T-helper 17 cell (primary cell): ENCODE measurements at places on chromosomes 11 and 22. TPM values are rescaled to one million over a fixed set of nuclear protein-coding genes. Genes with fewer than 3 reads are reported as not detected.

GRCh38 chr11:70076461-70076931, 1.6 kb upstream of the ANO1 start:
- no peak for DNase-seq
- H3K27me3 ChIP-seq, result peaks cover 76% of the 10 kb centered on the region
- H3K4me1 ChIP-seq, result peaks cover 4% of the 10 kb centered on the region
- no peak overlapping the region for H3K27ac ChIP-seq

GRCh38 chr11:3086671-3087150, 29.5 kb upstream of the CARS1 start:
- peaks cover under 1% of the 10 kb centered on the region for H3K4me1 ChIP-seq

C2CD2L gene
- total RNA-seq, result 24.6 TPM

ST13 gene
- 117 TPM for total RNA-seq

GRCh38 chr11:1639102-1639620, 9.6 kb downstream of the KRTAP5-5 start:
- no peak overlapping the region for H3K4me3 ChIP-seq
- peaks cover 56% of the 10 kb centered on the region for H3K27me3 ChIP-seq
- H3K27ac ChIP-seq, result no peak overlapping the region

GRCh38 chr11:95451261-95451660, 220.3 kb upstream of the SESN3 start:
- peaks cover 2% of the 10 kb centered on the region for H3K4me1 ChIP-seq
- DNase-seq, result no peak
- peaks cover 1% of the 10 kb centered on the region for H3K36me3 ChIP-seq
- no peak overlapping the region for H3K4me3 ChIP-seq
- H3K27ac ChIP-seq, result no peak overlapping the region
- no peaks in the 10 kb centered on the region for H3K27me3 ChIP-seq

DNA sequence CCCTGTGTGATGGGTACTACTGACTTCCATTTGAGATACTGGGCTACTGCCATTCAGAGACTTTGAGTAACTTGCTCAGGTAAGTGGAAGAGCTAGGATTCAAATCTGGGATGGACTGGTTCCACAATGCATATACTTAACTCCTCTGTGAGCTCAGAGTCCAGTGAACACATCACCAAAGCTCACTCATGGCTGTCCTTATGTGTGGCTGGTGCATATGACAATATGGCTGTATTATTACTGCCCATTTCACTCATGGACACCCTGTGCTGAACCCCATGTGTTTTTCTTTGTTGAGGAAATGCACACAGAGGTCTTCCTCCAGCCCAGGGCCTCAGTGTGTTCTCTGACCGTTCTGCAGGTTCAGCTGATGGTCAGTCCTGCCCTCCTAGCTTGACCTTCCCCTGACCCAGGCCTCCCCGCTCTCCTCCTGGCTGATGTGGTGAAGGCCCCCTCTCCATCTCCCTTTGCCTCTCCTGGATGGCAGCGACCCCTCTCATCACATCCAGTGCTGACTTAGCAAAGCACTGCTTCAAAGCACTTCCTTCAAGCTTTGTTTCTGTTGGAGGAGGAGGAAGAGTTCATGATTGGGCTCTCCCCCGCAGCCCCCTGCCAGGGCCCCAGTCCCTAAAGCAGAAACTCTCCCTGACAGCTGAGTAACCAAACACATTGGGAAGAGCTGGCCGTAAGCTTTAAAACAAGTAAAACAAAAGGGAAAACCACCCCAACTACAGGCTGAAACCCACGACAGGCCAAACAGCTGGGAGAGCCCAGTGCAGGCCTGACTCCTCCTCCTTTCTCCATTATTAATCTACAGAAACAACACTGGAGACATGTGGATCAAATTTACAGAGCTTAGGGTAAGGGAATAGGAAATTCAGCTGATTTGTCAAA, 101.2 kb downstream of the NAT10 start:
- no peak for DNase-seq
- peaks cover 2% of the 10 kb centered on the region for H3K36me3 ChIP-seq

DNA sequence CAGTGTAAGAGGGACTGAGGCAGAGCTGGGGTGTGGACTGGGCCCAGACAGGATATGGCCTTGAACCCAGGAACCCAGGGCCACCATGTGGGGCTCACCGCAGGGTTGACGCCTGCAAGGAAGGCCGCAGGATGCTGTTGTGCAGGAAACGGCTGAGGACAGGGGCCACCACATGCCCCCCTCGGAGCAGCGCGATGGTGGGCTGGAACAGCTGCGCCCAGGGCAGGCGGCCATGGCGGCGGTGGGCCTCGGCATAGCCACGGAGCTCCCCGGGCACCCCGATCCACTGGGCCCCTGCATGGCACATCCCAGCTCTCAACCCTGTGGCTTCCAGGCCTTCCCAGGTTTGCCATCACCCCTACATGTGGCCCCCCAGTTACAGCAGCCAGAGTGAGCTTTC, 12.2 kb downstream of the GGT5 start:
- H3K36me3 ChIP-seq, result no peaks in the 10 kb centered on the region
- H3K27me3 ChIP-seq, result no peaks in the 10 kb centered on the region
- no peak overlapping the region for H3K4me3 ChIP-seq
- DNase-seq, result no peak
